Dermis microvascular lymphatic vessel endothelial cell (primary cell): ENCODE measurements at places on chromosomes 13 and 19. TPM values are rescaled to one million over a fixed set of nuclear protein-coding genes. Genes with fewer than 3 reads are reported as not detected.

The TEX26 gene
- total RNA-seq, result not detected in 2 replicates

- no peak for DNase-seq
Observed at GRCh38 chr13:73910733-73911132, 223.5 kb downstream of the KLF12 start.

- DNase-seq, result no peak
Observed at GRCh38 chr13:35760735-35761281, 284.3 kb upstream of the MAB21L1 start.

- DNase-seq, result no peak
Observed at GRCh38 chr19:48329167-48329891, 4.0 kb downstream of the EMP3 start.

- DNase-seq, result peak; percentile 42
Observed at GRCh38 chr19:800360-801029, 3.2 kb downstream of the PTBP1 start.
